ENCODE measurements at places on chromosomes 1 and 21.

DNA sequence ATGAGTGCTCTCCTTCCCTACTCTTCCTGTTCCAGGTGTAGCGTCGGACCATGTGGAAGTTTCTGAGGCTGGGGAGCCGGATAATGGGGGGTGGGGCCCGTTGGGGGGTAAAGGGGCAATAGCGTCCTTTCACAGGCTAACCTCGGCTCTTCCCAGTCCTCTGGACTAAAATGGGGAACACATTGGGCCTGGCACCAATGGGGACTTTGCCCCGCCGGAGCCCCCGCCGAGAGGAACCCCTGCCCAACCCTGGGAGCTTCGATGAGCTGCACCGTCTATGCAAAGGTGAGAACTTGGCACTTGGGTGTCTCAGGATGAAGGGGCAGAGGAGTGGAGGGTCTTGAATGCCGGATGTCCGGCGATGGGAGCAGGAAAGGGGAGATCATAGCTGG lies 456 bp downstream of the TOMM40L start:
- no peak for DNase-seq

GRCh38 chr1:201500670-201501120 lies 6.2 kb downstream of the CSRP1 start:
- no peak for DNase-seq

GRCh38 chr1:15341634-15342407 lies 67.9 kb upstream of the EFHD2 start:
- no peak for DNase-seq

GRCh38 chr1:116268211-116268610 lies 104.8 kb upstream of the ATP1A1 start:
- DNase-seq = no peak

- no peak for DNase-seq
Observed at GRCh38 chr1:76998582-76999223, 131.4 kb downstream of the ST6GALNAC5 start.

DNA sequence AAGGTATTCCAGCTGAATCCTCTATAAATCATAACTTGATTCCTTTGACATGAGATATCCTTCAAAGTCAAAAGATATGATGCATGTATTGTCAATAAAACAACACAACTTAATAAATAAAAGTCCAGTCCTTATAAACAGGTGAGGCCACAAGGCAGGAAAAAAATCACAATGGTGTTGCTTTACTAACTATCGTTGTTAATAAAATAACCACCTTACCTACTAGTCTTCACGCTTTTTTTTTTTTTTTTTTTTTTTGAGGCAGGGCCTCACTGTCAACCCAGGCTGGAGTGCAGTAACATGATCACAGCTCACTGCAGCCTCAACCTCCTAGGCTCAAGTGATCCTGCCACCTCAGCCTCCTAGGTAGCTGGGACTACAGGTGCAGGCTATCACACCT lies at the start of gene TMEM81:
Gene TMEM81, minus strand, starts transcription at position 101 of the 400 bp plus-strand sequence. CDS start 140 bp downstream, outside the sequence.
- no peak for DNase-seq

GRCh38 chr1:162857850-162858249 lies 3.1 kb downstream of the CCDC190 start:
- no peak for DNase-seq

DNA sequence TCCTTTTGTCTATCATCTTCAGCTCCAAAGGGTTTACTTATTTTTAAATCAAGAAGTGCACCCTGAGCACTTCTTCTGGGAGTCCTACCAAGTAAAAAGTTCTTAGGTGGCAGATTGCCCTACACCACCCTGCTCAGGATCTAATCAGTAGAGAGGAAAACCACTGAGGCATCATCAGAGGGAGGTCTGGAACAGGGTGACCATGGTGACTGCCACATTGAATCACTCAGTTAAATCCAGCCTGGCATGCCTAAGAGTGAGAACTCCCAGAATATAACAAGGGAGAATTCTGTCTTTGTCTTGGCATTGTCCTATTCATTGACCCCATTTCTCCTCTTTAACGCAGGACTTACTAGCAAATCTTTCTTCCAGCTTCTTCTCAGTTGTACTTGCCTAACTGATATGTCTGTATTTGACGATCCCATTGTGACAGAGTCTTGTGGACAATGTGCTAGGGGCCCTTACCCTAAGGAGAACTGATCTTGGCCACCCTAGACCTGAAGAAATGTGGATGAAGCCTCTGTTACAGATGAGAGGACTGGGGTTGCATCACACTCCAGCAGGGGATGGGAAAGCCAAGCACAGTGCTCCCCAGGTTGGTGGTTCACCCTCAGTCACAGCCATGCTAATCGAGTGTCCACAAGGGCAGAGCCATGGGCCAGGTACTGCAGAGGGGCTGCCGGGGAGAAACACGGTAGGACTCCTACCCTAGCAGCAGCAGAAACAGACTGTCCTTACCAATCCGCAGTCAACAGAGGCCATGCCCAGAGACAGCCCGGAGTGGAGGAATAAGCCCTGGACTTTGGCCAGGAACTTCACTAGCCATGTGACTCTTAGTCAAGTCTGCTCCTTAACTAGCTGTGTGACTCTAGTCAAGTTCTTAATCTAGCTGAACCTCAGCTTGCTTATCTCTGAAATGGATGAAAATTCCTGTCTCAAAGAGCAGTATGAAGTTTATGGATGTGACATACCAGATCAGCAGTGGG lies 15.4 kb downstream of the PKP1 start:
- DNase-seq = no peak
